ENCODE measurements at places on chromosomes 5 and 9. TPM values are rescaled to one million over a fixed set of nuclear protein-coding genes. Genes with fewer than 3 reads are reported as not detected.

HSD17B3 gene
- not detected for total RNA-seq

PPP3R2 gene
- total RNA-seq, result not detected

BRINP1 gene
- not detected for total RNA-seq

IFT74 gene
- total RNA-seq, result 14.9 TPM

SLC25A48 gene
- total RNA-seq, result not detected

UNC5A gene
- total RNA-seq, result not detected

ANKRD34B gene
- not detected for total RNA-seq

STKLD1 gene
- total RNA-seq, result 0.37 TPM

ORM1 gene
- not detected for total RNA-seq

THBS4 gene
- 0.20 TPM for total RNA-seq

NOTCH1 gene
- total RNA-seq, result 24.9 TPM
